Stimulated activated CD8-positive, alpha-beta memory T cell treated with anti-CD3 and anti-CD28 coated beads, Interleukin-2, amount 100 ng/mL, for 48 hours (primary cell): ENCODE measurements at places on chromosomes 5 and 9.
A peak's percentile ranks its signal among the peaks of the same experiment; 100 is the strongest.

GRCh38 chr5:111855356-111855755, 98.4 kb upstream of the NREP start:
- DNase-seq = no peak

DNA sequence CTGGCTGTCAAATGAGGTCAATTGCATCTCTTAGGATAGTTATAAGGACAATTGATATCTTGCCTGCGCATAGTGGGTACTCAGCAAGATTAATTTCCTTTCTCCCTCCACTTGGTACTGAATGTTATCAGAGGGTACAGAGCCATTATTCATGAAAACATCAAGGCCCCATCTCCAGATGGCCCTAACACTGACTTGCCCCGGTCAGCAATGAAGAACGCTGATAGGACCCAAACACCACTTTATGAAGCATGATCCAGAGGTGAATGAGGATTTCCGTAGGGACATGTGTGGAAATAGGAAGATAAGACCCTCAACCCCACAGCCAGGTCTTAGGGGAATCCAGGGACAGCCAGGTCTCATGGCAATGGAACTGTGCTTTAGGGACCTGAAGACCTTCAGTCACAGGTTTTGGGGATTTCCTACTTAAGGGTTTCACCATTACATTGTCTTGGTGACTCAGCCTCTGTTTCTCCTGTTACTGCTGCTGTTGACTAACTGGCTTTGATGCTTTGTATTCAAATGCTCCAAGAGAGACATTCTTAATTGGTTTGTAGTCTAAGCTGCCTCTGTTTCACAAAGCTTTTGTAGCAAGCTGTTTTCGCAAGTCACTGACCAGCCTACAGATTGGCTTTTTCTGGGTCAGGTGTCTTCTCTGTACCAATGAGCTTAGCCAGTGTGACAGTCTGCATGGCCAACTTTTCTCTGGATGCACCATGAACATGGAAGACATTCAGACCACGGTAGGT, 35.3 kb upstream of the IQGAP2 start:
- DNase-seq = no peak

GRCh38 chr5:144203750-144204596, 33.3 kb downstream of the KCTD16 start:
- DNase-seq = no peak

GRCh38 chr5:126883564-126884245, 106.8 kb downstream of the LMNB1 start:
- DNase-seq = no peak

DNA sequence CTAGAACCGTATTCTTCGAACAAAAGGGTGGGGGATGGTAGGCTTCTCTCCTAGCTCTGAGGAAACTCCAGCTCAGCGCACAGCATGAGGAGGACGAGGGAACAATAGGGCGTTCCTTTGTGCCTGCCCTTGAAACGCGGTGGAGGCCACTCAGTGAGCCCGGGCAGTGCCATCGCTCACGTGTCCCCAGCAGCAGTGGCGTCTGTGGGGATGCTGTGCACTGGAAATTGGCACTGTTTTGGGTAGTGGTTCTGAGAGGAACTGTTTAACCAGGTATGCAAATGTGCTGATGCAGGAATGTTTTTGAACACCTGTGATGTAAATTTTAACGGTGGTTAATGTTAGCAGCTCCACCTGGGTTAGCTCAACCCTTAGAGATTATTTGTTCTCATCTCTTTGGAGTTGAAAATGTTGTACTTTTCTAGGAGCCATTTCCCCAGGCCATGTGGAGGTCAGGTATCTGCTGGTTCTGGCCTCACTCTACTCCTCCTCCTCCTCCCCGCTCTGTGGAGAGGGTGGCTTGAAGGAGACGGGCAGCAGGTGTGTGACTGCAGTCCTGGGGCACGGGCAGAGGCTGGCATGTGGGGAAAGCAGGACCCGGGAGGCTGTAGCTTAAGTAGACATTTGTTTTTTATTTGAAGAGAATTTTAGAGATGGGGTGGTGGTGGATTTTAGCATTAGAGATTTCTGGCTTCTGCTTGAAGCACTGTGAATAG, 48.3 kb downstream of the EHMT1 start:
- DNase-seq = no peak

GRCh38 chr9:78490231-78490630, 193.3 kb downstream of the PSAT1 start:
- no peak for DNase-seq

GRCh38 chr9:22454016-22454415, 7.4 kb downstream of the DMRTA1 start:
- DNase-seq = no peak

- DNase-seq = no peak
These were observed 143.2 kb downstream of the BOD1 start for GRCh38 chr5:173473288-173473687.

DNA sequence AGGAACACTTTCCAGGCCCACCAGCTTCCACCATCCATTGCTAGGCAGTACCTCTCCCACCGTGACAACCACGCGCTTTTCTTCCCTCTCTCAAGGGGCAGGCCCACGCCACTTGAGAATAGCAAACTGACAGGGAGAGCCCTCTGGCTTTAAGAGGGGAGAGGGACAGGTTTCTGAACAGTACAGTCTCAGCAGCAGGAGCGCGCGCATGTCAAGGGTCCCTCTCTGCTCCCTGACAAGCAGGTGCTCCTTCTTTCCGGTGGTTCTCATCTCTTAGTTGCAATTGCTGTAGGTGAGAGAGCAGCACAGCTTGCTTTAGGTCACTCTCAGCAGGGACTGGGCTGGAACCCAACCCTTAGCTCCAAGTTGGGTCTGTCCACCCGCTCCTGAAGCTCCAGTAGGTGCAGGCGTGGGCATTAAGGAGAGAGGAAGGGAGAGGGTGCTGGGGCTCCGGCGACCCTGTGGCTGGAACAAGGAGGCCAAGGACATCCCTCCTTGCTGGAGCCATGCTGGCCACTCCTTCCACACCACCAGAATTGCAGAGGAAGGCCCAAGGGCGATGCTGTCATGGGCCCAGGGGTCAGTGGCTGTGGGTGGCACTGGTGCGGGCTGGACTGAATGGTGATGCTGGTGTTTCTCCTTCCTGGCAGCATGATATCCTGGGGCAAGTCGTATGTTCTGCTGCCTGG, 9.0 kb upstream of the PHF2 start:
- DNase-seq = no peak

DNA sequence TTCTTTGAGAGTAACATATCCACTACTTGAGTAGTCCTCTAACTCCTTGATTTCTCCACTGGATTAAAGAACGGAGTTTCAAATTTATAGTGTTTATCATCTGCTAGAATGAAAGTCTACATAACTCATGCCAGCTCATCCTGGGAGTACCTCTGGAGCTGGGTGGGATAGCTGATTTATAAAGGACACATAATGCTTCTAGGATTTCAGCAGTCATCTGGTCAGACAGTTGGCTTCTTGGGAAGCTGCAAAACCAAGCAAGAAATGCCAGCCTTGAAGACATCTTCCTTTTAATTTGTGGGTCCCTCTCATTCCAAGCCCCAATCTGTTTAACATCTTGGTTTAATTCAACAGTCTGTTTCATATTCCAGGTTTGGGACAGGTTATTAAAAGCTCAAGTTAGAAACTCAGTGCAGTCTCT, 3.2 kb downstream of the GALNT10 start:
- no peak for DNase-seq

GRCh38 chr9:134640506-134641172, 964 bp upstream of the COL5A1 start:
- no peak for DNase-seq

- DNase-seq = no peak
These were observed 548.5 kb upstream of the GRAMD2B start for GRCh38 chr5:125874717-125875116.

DNA sequence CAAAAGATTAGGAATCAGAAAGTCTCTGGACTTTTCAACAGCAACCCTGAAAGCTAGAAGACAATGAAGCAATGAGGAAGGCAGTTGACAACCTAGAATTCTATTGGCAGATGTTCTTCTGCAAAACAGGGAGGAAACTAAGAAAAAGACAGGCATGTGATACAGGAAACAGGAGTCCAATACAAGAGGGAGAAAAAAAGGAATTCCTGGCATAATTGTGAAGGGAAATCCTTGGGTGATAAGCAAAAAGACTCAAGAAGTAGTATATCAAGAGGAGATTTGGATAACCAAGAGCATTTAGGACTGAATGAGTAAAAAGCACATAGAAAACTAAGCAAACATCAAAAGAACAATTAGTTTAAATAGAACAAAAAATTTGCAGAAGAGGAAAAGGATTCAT, 58.6 kb downstream of the LPAR1 start:
- no peak for DNase-seq

GRCh38 chr5:3020426-3020825, 268.9 kb upstream of the IRX2 start:
- DNase-seq = no peak

DNA sequence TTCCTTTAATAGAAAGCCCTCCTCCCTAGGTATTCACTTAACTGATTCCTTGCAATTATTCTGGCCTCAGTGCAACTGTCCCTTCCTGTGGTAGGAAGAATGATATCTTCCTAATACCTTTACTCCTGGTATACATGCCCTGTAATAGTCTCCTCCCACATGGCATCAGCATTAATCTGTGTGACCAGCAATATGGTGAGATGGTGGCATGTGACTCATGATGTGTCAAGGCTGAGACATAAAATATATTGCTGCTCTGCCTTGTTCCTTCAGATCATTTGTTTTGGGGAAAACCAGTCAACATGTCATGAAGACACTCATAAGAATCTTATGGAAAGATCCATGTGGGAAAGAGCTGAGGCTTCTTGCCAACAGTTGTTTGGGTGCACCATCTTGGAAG, 149.1 kb upstream of the TRPM3 start:
- no peak for DNase-seq

GRCh38 chr9:81455462-81456219, 233.7 kb downstream of the TLE1 start:
- DNase-seq = no peak

DNA sequence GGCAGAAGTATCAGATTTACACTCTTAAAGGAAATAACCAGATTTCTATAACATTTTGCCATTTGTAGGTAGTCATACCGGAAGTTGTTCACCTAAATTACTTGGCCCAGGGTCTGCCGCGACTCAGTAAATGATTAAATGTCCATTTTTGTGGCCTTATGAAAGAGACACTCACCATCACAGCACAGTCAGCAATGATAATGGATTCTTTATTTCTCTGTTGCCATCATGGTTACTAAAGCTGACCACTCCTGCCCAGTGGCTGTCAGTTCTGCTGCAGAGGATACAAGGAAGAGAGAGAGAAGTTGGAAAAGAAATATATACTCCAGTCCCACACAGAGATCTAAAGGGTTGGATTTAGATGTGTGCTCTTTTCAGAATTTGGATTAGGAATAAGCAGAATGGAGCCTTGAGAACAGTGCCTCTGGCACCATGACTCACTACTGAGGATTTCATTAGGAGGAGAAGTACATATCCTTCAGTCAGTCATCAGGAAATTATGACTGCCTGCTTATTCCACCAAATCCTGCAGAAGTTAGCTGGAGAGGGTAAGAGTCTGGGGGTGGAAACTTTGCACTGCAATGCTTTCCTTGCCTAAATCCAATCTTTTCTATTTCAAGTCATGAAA, 72.8 kb upstream of the EFNA5 start:
- DNase-seq = no peak

- no peak for DNase-seq
These were observed 198.0 kb downstream of the HINT1 start for GRCh38 chr5:130966990-130967525.

DNA sequence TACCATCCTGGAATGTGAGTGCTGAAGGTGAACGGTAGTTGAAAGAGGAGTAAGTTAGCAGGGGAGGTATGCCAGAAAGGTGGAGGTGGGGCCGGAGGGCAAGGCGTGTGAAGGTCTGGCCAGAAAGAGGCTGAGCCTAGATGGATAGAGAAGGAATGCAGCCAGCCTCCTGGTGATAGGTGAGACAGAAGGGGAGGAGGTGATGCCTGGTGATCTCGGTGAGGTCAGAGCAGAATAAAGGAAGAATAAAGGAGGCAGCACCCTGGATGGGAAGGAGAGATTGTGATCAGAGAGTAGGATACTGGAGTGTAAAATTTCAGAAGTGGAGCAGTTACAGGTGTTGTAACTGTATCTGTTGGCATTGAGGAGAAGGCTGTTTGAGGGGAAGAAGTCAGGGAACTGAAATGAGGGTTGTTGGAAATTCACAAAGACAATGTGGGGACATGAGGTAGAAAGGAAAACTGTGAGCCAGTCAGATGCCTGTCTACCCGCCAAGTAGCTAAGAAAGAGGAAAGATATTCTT, 2.0 kb downstream of the GNG10 start:
- DNase-seq = no peak

DNA sequence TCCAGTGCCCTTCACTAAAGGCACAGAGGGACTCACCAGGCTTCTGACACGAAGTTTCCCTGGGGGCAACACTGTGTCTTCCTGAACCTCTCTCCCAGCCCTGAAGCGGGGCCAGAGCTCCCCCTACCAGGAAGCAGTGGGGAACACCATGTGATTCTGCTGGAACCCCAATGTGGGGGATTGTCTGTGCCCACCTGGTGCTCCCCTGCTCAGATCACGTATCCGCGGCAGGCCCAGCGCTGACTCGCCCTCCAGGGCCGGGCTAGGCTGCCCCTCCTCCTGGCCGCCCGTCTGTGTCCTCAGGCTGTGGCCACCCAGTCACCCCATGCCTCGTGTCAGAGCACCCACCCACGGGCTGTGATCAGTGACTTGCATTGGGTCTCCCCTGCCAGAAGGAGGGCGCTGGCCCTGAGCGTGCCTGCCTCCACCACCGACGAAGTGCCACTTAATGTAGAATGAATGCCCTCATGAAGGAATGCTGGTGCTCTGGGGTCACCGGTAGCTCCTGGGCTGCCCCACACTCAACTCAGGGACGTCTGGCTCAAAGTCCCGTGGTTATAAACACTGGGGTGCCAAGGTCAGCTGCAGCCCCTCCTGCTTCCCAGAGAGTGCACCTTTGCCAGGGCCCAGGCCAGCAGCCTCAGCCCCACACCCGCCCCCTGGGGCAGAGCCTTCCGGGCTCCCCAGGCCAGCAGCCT, 22.1 kb downstream of the SARDH start:
- DNase-seq = no peak

- no peak for DNase-seq
These were observed 34.5 kb upstream of the ORM1 start for GRCh38 chr9:114288193-114289091.

GRCh38 chr9:27888661-27889295, 315.5 kb upstream of the C9orf72 start:
- DNase-seq = peak; percentile 45

DNA sequence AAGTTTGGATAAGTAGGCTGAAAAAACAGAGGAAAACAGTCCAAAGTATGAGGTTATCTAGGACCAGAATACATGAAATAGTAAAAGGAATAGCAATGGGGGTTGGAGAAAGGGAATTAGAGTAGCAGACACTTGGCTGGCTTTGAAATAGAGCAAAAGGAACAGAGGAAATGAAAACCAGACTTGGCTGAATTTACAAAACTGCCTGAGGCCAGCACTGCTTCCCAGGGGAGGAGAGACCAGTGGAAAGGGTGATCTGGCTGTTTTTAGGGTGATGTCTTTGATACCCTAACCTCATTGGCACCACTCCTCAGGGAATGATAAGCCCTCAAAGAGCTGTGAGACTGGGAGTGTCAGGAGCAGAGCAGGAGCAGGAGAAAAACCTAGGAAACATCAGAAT, 413.4 kb upstream of the SLC30A5 start:
- no peak for DNase-seq
